ENCODE measurements at places on chromosomes 16 and 17.

DNA sequence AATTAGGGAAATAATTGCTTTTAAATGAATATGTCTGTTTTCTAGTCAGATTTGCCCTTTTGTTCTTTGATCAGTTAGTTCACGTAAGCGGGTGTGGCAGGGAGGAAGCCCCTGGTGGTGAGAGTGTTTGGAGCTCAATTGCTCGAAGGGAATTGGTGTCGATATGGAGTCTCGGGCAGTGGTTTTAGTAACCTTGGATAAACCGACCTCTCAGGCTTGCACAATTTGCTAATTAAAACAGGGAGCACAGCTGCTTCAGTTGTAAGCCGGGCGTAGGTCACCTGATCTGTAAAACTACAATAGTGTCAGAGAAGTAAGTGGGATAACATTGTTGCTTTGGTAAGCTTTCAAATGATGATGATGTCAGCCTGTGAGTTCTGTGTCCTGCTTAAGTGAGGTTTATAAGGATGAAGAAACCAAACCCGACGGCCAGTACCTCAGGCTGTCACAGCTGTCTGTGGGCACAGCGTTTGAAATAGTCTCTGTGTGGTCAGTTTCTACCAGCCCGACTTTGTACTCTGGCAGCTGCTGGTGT lies 2.9 kb downstream of the ZNF750 start:
- DNase-seq, result no peak

DNA sequence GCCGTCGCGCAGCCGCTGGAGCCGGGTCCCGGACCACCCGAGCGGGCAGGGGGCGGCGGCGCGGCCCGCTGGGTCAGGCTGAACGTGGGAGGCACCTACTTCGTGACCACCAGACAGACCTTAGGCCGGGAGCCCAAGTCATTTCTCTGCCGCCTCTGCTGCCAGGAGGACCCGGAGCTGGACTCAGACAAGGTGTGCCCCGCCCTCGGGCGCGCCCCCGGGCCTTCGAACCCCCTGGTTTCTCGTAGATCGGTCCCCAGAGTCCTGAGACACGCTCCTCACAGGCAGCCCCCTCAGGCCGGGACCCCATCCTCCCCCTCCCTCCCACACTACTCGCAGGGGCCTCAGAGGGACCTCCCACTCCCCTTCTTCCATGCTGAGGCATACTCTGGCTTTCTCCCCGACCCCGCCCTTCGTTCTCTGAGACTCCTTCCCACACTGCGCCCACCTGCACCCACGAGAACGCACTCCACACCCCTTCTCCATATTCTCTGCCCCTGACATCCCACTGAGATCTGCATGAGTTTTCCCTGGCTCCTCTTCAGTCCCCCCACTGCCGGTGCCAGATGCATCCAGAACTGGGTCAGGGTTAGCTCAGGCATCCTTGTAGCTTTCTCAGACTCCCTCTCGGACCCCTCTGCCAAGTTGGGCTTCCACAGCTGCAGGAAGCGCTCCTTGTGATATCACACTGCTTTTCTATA lies 523 bp downstream of the KCTD2 start:
- no peak for DNase-seq

DNA sequence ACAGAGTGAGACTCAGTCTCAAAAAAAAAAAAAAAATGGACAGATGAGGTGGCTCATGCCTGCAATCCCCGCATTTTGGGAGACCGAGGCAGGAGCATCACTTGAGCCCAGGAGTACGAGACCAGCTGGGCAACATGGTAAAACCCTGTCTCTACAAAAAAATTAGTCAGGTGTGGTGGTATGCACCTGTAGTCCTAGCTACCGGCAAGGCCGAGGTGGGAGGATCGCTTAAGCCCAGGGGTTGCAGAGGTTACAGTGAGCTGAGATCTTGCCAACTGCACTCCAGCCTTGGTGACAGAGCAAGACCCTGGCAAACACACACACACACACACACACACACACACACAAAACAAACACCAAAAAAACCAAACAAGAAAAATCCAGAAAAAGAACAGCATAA lies 7.7 kb upstream of the ENGASE start:
- DNase-seq, result no peak

DNA sequence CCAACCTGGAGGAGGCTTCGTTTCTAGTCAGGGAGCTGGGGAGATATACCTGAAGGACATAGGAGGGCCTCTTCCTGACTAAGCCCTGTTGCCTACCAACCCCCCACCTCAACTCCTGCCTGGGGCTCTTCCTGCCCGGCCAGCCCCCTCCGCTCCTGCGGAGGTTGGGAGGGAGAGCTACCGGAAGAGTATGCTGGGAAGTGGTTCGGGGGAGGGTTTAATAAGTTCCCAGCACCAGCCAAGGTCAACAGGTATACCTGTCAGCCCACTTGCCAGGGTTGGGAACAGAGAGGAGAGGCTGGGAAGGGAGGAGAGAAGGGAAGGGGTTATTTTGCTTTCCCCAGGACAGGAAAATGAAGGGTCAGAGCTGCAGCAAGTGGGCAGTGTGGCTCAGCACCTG lies 4.7 kb downstream of the PPP1R1B start:
- DNase-seq, result no peak

- no peak for DNase-seq
Observed at GRCh38 chr16:4667203-4667963, 26.0 kb upstream of the NUDT16L1 start.

DNA sequence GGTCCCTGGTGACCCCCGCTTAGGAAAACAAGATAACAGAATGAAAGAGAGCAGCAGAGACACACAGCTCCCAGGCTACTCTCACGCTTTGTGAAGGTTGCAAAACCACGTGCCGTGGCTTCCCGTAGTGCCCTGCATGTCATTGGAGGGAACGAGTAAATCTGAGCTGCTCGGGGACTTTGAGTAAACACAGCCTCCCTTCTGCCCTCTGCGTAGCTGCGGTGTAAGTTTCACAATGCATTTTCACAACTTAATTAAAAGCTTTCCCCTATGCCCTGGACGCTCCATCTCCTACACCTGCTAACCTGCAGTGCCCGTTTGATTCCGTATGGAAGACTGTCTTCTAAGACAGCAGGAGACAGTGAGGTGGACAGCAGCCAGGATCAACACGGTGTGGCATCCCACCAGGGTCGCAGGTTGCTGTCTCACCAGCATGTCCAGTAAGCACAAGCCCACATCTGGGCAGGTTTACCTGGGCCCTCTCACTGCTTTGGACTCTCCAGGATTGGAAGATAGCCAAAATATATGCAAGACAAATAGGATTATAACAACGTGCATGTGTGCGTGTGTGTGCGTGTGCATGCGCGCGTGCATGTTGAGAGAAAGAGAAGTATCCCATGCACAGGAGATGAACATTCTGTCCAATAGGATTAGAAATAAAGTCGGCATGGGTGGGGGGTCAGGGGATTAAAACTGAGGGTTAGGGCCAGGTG lies 116.4 kb upstream of the RCVRN start:
- DNase-seq, result no peak

DNA sequence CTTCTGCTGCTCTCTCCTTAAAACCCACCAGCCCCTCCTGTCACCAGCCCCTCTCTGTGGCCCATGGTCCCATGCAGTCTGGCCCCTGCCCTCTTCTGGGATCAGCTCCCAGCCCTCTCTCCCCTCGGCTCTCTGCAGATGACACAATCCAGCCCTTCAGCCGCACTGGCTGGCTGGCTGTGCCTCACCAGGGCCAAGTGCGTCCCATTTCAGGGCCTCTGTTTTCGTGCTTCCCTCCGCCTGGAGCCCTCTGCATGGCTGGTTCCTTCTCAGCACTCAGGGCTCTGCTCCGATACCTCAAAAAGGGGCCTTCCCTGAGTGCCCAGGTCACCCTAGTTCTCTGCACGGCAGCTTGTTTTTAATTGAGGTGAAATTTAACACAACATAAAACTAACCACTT lies 124.3 kb downstream of the SOCS1 start:
- no peak for DNase-seq

GRCh38 chr16:64364416-64364815 lies 757.4 kb downstream of the CDH11 start:
- DNase-seq, result no peak

DNA sequence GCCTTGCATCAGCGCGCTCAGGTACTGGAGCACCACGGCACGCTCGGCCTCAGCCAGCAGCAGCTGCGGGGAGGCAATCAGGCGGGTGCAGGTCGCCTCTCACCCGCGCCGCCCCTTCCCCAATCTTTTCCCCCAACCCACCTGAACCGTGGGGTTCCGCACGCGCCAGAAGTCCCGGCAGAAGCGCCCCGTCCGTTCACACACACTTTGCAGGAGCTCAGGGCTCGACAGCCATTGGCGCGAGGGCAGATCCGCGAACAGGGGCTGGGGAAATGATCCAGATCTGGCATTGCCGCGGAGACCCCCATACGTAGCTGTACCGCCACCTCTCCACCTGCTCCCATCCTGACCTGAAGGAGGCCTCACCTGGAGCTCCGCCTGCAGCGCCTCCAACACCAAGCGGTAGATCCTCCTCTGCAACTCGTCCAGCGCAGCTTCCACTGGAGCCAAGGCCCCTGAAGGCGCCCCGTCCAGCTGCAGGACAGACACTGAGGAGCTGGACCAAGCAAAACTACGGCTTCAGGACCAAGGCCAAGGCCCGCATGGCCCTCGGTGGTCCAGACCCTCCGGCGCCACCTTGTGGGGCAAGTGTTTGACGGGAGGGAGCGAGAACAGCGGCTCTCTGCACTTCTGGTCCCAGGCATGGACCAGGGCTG lies 1.4 kb upstream of the MATCAP1 start:
- DNase-seq, result no peak

DNA sequence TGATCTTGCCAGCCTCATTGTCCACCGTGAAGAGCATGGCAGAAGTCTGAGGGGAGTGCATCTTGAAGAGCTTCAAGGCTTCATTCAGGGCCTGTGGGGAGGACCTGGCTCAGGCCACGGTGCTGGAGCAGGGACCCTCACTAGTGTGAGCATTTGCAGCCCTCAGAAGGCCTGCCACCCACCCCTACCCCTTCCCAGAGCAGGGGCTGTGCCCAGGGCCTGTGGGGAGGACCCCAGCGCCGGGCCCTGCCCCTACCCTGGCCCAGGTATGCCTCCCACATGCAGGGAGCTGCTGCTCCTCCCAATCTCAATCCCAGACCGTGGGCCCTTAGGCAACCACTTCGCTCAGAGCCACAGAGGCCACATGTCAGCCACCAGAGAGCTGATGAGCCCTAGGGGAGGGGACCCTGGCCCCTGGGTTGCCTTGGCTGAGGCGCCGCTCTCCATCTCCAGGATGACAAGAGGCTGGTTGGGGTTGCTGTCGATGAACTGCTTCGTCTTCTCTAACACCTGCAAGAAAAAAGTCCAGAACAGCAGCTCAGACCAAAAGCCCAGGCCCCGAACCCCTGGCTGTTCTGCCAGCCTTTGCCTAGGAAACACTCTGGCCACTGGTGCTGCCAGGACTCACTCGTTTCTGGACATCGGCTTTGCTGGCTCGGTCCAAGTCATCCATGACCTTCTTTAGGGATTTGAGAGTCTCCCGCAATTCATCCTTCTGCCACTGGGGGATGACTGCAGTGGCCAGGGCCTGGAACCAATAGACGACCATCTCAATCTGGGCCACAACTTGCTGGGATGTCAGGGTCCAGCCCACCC lies 1.8 kb upstream of the EXOSC6 start:
- DNase-seq, result no peak

- DNase-seq, result no peak
Observed at GRCh38 chr16:49827805-49828438, 28.0 kb downstream of the ZNF423 start.

GRCh38 chr16:10942352-10943063 lies at the start of gene DEXI:
Gene DEXI (minus strand): TSS chr16:10942468. CDS start chr16:10942005, 463 bp downstream.
- DNase-seq, result no peak

DNA sequence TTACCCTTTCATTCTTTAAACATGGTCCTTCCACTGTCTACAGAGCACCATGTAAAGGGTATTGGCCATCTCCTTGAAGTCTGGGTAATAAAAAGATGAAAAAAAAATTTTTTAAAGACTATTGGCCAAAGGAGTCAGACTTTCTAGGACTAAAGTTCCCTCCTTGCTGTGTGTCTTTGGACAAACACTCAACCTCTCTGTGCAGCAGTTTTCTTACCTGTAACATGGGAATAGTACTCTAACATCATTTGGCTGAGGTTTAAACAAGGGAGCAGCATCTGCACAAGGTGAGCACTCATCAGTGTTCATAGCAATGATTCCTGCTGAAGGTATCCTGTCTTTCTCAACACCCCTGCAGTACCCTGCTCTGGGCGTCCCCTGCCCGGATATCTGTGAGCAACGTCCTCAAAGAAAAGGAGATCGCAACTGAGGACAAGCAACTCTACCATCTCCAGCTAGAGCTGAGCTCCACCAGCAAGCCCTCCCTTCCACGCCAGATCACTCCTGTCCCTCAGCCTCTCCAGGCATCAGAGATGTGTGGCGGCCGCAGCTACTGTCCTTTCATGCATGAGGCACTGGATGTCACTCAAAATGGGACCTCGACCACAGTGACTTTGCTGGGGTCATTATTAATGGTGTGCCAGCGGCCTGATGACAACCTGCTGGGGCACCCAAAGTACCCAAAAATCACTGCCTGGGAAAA lies 29.5 kb upstream of the RPH3AL start:
- no peak for DNase-seq

GRCh38 chr17:36136036-36136435 lies 32.4 kb downstream of the CCL4 start:
- no peak for DNase-seq

- DNase-seq, result no peak
Observed at GRCh38 chr17:57356719-57357391, 100.5 kb downstream of the MSI2 start.

DNA sequence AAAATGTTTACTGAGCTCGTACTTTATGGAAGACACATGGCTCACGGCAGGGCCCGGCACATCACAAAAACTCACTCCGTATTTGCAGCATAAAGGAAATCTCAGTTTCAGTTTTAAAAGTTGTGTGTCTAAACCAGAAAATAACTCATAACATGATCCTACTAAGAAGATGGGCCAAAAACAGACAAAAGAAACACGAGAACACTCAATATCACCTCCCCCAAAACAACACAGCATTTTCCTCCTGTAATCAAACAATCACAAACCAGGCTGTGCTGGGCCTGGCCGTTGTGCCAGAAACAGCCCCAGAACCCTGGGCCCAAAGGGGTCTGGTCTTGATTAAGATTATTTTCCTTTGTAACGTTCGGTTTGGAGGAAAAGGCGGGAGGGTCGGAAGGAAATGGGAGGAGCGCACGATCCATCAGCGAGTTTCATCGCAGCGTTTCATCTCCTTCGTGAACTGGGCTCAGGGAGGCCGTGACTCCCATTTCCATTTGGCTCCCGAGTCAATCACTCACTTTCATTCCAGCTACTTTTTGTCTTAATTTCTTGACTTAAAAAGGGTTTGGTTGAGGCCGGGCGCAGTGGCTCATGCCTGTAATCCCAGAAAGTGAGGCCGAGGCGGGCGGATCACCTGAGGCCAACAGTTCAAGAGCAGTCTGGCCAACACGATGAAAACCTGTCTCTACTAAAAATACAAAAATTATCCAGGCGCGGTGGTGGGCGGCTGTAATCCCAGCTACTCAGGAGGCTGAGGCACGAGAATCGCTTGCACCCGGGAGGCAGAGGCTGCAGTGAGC lies 61.4 kb downstream of the NXN start:
- no peak for DNase-seq

GRCh38 chr17:7548585-7549400 lies at the start of gene TNFSF12:
Gene TNFSF12 (plus strand): TSS chr17:7549058. CDS start chr17:7549154, 96 bp downstream.
- no peak for DNase-seq

DNA sequence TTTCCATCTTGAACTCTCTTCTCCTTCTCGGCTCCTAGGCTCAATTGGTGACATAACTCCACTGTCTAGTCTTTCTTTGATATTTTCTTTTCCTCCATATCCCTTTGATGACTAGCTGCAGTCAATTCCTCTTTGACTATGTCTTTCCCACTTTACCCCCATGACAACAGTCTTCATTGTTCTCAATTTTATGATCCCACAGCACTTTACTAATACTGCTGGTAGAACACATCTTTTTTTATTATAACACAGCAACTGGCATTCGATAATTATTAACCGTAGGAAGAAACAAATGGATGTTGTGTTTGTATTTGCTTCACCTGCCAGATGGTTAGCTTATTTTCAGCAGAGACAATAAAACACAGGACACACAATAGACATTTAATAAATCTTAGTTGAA lies 1.3 kb downstream of the KRTAP3-3 start:
- no peak for DNase-seq
